Activated CD8-positive, alpha-beta memory T cell treated with anti-CD3 and anti-CD28 coated beads, Interleukin-2, amount 50 U/mL, for 4 hours (primary cell): ENCODE measurements at places on chromosomes 7 and 10.

DNA sequence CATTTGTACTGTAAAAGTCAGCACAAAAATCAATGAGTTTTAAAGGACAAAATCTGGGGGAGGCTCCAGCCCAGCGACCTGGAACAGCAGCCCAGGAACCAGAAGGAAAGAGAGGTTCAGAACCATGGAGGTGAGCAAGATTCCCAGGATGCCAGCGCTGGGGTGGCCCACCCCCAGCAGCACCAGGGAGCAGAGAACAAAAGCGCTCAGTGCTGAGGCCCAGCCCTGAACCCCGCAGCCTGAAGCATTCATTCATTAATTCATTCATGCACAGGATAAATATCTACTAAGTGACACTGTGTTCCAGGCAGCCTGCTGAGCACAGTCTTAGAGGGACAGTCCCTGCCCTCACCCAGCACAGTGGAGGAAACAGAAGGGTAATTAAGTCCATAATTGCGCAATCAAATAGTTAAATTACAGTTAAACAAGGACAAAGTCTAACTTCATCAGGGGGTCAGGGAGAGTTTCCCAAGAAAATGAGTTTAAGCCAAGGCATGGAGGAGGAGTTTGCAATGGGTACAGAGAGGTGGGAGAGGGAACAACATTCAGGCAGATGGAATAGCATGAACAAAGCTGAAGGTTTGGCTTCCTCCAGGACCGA lies 202.3 kb downstream of the GRID1 start:
- DNase-seq, result no peak

GRCh38 chr7:137669706-137670105 lies 177.1 kb downstream of the DGKI start:
- DNase-seq, result no peak

DNA sequence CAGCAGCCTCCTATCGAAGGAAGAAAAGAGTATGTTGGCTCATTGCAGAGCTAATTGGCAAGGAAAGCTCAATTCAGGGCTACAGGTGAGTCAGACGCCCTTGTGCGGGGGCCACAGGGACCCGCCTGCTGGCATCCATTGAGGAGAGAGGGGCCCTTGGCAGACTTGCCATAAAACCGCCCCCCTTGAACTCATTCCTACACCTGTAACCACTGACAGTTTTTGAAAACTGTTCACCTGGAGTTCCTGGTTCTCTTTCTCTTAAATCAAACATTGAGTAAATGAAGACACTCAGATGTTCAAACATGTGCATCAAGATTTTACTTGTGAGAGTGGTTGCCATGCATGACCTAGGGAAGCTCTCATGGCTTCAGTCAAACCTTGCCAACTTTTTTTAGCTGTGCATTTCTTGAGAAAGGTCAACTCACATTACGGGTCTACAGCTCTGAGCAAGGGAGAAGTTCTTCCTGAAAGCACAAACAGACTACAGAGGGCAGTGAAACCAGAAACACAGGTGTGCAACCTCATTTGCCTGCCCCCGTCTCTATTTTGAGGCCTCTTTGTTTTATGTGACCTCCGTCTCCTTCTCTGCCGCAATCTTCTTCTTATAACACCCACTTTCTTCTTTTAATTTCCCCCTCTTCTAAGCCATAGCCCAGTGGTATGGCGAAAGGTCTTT lies 87.8 kb downstream of the TBXAS1 start:
- DNase-seq, result peak; percentile 32

GRCh38 chr7:19117091-19117869 lies at the start of gene TWIST1:
Gene TWIST1 (minus strand): TSS chr7:19117636. CDS start chr7:19117321, 315 bp downstream.
- no peak for DNase-seq

- DNase-seq, result no peak
Measured at GRCh38 chr10:72096115-72097000, 8.0 kb upstream of the SPOCK2 start.

GRCh38 chr10:110617425-110618229 lies 26.5 kb upstream of the RBM20 start:
- DNase-seq, result no peak

GRCh38 chr10:123759041-123759440 lies 92.9 kb downstream of the GPR26 start:
- no peak for DNase-seq

DNA sequence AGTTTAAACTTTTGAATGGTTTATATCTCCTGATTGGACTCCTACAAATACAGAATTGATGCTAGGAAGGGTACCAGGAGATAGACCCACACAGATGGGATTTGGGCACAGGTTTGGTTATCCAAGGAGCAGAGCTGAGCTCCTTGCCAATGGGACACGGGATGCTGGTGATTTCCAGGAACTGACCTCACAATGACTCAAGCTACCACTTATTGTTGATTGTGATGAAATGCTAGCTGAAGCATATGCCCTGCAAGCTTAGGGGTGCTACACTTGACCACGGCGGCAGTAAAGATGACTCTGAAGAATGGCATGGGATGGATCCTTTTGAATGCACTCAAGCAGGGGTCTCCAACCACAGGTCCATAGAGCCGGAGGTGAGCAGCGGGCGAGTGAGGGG lies 45.5 kb upstream of the VKORC1L1 start:
- no peak for DNase-seq

DNA sequence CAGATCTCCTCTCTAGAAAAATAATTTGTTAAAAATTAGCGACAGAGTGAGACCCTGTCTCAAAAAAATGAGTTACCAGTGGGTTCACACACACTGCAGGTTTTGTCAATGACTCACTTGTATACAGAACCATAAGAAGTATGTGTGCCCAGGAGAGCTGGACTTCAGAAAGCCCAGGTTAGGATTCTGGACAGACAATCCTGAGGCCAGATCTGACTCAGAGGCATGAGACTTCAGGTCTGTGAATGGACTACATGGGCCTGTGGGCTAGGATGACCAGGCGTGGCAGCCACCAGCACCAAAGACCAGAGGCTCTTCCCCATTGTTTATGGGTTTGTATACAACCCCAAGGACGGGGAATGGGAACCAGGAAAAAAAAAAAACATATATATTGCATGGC lies 9.3 kb upstream of the ZNF438 start:
- no peak for DNase-seq

DNA sequence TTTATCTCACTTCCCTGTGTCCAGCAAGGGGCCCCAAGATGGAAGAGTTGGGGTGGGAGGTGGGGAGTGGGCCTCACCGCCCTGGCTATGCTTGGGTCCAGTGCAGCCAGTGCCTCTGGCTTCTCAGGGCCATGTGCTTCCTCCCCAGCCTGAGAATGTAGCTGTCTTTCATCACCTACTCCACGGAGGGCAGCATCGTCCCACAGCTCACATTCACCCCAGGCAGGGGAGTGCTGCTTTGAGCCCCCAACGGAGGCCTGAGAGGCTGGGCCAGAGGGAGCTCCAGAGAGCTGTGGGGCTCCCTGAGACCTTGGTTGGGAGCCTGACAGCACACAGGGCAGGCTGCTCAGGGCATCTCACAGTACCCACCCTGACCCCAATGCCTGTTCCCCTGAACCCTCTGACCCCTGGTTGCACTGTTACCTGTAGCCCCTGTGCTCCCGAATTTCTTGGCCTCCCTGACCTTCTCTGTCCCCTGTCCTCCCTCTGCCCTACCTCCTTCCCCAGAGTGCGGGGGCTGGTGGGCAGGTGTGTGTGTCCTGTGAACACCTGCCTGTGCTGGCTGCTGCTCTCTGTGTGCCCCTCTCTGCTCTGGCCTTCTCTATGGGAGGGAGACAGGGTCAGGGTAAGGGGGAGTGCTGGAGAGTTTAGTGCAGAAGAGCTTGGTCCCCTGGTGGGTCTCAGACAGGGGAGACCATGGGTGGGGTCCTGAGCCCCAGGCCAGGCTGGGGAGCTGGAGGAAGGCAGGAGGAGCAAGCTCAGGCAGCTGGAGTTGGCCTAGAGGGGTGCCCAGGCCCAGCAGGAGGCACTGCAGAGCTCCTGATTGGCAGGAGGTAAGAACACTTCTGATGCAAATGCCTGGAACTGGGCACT lies 19.6 kb upstream of the ZNF488 start:
- DNase-seq, result no peak

- no peak for DNase-seq
Measured at GRCh38 chr7:117997862-117998825, 124.9 kb upstream of the CTTNBP2 start.
